DMS 273 treated with DMSO at 0.1 percent for 48 hours (cell line): ENCODE measurements at places on chromosomes 13 and 19.

DNA sequence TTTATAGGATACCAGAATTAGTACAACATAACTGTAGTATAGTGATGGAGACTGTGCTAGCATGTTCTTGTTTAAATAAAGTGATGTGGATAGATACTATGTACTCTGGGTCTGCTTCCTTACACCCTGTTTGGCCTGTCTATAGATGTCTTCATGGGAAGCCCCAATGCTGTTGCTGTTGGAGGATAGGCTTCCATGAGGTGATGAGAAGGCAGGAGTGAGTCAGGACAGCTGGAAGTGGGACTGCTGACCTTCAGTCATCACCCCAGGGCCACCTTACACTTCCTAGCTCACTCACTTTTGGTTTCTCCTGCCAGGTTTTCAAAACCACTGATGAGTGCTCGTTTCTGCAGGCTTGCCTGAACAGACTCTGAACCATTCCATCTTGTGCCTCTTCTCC, 4.2 kb downstream of the KCTD4 start:
- no peak for DNase-seq

DNA sequence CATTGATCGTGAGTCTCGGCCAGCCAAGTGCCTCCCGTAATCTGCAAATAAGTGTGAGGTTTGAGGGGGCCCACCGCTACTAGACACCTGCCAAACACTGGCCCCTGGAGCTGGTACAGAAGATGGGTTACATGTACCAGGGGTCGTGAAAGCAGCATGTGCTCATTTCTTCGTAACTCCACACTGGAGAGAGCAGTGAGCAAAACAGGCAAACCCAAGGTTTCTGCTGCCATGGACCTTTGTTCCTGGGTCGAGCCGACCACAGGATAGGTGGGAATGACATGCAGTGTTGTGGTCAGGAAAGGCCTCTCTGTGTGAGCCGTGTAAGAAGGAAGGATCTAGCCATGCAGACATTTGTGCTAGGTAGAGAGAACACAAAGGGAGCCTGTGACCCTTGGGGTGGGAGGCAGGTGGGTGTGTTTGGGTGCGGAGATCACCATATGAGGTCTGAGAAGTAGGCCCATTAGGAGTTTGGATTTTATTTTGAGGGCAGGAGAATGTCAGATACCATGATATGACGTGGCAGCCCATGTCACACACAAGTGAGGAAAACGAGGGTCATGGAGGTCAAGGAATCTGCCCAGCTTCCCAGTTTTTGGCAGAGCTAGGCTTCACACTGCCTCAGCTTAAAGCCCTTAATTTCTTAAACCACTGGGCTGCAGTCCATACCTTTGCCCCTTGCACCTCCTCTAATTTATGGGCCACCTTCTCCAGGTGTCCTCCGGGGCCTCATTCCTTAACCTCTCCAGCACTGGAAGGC, 919 bp downstream of the GTF3A start:
- DNase-seq, result no peak

- DNase-seq, result no peak
Observed at GRCh38 chr13:36717966-36718545, 44.2 kb downstream of the SERTM1 start.

- DNase-seq, result no peak
Observed at GRCh38 chr13:111629457-111629856, 309.0 kb downstream of the TEX29 start.

GRCh38 chr13:31887286-31887685, 144.3 kb upstream of the FRY start:
- DNase-seq, result no peak

DNA sequence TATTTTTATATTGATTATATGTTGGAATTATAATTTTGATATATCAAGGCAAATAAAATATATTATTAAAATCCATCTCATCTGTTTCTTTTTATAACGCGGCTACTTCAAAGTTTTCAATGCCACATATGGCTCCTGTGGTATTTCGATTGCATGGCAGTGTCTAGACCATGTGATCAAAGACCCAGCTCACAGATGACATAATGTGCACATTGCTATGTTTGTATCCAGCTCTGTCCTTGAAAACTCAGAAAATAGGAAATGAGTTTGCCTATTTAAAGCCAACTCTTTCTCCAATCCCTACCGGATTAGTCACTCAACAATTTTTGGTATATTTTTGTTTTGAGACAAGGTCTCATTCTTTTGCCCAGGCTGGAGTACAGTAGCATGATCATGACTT, 26.2 kb downstream of the TMTC4 start:
- DNase-seq, result no peak
